ENCODE measurements at places on chromosomes 7 and 10.

DNA sequence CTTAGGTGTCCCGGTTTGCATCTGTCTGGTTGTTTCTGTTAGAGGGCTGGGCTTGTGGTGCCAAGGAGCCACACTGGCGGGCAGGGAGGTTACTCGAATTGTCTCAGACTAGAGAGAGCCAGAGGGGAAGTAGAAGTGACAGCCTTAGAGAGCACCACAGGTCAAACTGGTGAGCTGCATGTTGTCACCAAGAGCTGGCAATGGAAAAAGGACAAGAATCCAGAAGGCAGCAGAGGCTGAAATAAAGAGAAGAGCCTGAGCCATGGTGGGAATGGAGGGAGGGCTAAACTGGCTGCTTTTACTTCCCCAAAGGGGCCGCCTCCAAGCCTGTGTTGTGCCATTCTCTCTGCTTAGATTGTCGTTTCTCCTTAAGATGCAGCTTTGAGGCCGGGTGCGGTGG, 31.1 kb upstream of the RHBDD2 start:
- no peak for DNase-seq

DNA sequence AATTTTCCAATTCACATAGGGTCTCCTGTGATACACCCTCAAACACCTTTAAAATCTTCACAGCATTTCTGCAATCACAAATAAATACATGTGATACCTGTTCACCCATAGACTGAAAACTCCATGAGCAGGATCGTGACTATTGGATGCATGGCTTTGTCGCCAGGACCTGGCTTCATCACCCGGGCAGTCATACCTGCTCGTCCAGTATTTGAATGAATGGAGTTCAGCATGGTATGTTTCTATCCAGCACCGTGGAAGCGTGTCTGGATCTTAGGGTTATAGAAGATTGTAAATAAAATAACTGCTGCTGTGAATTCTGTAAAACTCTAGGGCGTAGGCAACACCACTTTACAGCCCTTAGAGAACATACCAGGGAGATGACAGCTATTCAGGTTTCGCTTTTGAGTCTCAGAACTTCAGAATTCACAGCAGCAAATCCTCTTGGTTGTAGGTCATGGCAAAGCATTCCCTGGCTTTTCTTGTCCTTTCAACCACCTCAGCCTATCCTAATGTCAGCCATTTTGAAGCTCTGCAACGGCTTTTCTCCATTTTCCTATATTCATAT, 47.4 kb upstream of the USP6NL start:
- no peak for DNase-seq

DNA sequence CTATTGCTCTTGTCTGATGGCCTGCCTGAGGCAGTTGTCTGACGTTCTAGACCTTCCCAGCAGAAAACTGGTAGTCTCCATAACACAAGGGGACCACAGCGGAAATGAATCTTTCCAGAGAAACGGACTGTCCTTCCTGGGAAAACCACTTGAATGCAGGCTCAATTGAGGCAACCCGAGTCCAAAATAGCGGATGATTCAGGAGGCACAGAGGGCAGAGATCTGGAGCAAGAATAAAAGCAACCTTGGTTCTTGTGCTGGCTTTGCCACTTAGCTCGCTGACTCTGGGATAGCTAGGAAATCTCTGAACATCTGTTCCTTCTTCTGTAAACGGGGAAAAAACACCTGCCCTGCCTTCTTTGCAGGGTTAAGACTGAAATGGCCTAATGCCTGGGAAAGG, 178.8 kb downstream of the NEURL1 start:
- DNase-seq: no peak

- DNase-seq: no peak
These were observed 119.4 kb downstream of the ST7 start for GRCh38 chr7:117072620-117073118.

DNA sequence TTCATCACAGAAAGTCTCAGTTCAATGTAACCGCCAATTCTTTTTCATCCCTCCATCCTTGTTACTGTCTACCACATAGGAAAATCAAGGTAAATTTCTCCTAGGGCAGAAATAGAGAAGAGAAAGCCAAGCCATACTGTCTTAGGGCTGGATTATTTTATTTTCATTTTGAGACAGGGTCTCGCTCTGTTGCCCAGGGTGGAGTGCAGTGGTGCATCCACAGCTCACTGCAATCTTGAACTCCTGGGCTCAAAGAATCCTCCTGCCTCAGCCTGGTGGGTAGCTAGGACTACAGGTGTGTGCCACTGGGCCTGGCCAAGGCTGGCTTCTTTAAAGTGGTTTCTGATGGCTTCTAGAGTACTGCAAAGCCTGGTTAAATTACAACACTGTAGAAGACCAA, 181.7 kb downstream of the SRPK2 start:
- no peak for DNase-seq

DNA sequence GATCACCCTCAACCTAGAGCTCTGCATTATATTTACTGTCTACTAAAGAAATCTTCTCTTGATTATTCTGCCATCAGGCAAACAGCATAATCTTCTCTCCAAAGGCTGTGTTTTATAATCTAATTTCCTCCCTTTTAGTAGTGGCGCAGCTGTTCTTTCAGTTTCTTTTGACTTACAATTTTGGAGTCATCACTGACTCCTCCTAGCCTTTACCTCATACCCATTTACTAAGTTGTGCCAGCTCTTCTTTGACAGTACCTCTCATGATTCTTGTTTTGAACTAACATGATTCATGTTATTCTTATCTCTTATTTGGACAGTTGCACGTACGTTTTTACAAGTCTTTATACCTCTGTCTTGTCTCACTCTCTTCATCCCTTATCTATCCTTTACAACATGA, 113.0 kb downstream of the FOXP2 start:
- DNase-seq: no peak

- no peak for DNase-seq
These were observed 304.6 kb downstream of the PRPF18 start for GRCh38 chr10:13891128-13892000.

DNA sequence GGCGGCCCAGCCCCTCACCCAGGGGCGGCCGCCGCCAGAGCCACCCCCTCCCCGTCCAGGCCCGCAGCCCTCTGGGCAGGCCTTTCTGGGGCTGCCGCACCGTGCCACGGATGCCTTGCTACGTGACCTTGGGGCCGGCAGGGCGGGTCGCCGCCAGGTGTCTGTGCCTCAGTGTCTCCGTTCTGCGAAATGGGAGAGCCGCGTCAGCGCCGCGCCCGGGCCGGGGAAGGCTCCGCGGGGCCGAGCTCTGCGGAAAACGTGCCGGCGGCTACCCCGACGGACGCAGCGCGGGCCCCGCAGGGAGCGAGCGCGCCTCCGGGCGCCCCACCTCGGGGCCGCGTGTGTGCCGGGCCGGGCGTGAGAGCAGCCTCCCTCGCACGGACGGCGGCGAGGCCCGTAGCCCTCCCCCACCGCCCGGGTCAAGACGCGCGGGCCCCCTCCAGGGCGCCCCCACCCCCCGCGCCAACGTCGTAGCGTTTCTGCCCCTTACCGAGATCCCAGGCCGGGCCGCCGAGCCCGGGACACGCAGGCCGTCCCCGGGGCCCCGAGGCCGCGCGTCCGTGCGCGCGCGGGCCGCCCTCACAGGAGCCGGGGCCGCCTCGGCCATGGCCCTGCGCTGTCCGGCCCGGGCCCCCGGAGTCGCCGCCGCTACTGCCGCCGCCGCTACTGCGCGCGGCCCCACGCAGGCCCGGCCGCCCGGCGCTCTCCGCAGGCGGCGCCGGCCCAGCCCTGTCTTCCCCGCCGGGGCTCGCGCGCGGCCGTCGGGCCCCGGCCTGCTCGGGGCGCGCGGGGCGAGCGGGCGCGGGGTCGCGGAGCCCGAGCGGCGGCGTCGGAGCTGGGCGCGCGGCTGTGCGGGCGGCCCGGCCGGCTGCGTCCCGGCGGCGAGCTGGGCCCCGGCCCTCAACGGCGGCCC, 1.1 kb downstream of the ZNF777 start:
- DNase-seq: no peak

DNA sequence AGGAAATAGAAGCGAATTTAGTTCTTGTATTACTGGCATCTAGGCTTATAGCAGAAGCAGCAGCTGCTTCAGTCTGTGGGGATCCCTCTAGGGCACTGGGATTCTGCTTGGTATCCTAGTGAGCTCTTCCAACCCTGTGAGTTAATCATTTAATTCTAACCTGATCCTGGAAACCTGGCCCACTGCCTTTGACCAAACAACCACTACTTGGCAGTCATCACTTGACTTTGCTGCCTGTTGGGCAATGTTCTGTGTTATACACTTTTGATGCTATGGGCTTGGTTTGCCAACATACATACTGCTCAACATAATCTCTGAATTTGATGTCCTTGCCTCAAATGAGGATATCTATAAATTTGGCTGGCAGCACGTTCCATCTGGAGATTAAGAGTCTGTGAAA, 813.4 kb downstream of the ANKRD7 start:
- no peak for DNase-seq

DNA sequence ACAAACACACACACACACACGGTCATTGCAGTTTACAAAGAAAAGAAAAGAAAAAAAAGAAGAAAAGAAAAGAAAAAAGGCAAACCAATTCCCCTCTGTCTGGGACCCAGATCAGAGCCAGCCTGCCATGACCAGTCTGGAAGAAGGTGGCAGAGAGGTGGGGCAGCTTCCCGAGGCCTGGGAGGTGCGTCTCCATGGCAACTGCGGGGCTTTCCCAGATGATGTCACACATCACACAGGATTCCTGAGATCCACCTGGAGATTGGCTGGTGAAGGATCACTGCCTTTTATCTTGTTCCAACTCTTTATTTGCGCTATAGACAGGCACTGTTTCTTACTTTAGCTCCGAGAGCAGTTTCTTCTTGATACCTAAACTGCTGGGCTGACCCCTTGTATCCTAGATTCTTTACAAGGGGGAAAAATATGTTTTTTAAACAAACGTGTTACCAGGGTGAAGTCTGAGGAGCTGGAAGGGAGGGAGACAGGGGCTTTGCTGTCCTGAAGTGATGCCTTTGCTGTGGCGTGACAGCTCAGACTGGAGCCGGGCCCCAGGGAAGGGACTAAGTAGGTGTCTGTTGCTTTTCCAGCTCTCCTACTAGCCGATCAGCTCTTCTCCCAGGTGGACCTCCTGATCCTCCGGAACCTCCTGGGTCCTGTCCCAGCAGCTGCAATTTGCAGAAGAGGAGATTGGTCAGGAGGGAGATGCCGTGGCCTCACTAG, 298.5 kb downstream of the KLF6 start:
- no peak for DNase-seq

- no peak for DNase-seq
These were observed 186.4 kb downstream of the EBF3 start for GRCh38 chr10:129777687-129778086.

DNA sequence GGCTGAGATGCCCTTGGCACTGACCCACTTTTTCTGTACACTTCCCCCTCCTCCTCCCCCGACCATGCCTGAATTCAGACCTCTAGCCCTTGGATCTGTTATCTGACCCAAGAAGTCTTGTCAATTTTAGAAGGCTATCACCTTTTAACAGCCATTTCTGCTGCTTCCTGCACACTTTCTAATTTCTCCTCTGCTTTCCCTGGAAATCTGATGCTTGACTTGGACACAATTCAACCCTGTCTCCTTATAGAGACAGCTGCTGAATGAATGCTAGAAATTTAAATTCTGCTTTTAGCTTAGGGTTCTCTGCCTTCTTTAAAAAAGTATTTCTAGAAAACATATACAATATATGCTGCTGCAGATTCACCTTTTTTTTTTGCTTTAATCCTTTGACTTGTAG, 417.9 kb upstream of the KLF6 start:
- DNase-seq: no peak

DNA sequence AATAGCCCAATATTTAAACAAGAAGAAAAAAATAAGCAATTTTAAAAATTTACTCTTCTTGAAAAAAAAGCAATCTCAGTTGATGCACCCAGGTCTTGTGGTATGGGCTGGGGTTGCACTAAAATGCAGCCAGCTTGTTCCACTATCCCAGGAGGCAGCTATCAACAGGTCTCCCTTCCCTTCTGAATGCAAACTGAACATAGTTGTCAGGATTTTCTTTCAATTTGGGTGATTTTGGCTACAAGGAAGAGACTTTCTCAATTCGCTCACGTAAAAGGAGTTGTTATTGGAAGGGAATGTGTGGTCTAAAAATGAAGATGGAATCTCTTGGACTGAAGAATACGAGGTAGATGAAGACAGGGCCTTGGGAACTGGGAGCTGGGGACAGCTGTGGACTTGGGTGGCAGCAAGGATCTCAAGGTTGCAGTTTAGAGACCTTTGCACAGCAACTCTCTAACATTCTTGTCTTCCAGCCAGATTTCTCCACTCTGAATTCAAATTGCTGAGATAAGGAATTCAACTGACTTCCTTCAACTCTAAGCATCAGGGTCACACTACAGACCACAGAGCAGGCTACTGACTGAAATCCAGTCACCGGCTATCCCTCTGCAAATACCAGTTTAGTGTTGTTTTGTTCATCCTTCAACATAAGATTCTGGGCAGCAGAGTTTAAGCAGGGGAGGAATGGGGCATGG, 3.1 kb upstream of the TMEM26 start:
- DNase-seq: no peak

GRCh38 chr7:134669388-134669787, 22.7 kb downstream of the BPGM start:
- no peak for DNase-seq

Measured in right renal cortex interstitium (tissue), 3 donors.